ENCODE measurements at places on chromosomes 4 and X. TPM values are rescaled to one million over a fixed set of nuclear protein-coding genes. Genes with fewer than 3 reads are reported as not detected.

GRCh38 chr4:76377481-76377901 is 43.5 kb downstream of the CCDC158 start:
- no peak for DNase-seq

DNA sequence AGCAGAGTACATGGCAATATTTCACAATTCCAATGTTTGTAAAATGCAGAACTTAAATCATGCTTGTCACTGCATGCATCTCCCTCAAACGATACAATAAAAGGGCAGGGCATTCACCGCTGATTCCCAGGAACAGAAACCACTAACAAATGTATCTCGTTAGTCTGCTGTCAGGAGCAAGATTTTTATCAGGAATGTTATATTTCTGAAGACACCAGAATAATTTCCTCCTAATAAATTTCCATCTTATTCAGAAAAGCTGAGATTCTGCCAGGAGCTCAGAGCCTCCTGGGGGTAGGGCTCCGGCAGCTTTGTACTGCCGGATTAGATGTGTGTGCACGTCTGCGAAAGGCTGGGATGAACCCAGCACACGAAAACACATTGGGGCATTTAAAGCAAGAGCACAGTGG is 54.0 kb upstream of the LDB2 start:
- DNase-seq: no peak

GRCh38 chr4:137558951-137559350 is 26.7 kb upstream of the PCDH18 start:
- peak; percentile 35 for DNase-seq

Gene NPY1R
- total RNA-seq: not detected
